Right lobe of liver (tissue), 6 donors: ENCODE measurements at places on chromosomes 7 and 10.

GRCh38 chr7:22350466-22351328 is 6.3 kb downstream of the RAPGEF5 start:
- no peak for DNase-seq

GRCh38 chr10:49282306-49282705 is 16.7 kb upstream of the C10orf71 start:
- DNase-seq = no peak

DNA sequence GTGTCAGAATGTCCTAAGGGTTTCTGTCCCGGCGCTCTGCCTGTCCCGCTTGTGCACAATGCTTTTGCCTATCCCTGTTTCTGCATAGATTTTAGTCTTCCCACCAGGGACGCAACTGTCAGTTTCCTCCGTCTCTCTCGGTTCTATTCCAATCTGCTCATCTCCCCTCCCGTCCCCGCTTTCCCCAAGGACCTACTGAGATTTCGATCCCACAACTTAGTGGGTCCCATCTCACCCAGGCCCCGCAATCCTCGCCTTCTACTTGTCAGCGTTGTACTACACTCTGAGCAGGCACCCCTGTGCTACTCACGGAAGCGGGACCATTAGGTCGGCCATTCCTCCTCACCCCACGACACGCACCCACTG is 519 bp upstream of the ZNF655 start:
- no peak for DNase-seq

DNA sequence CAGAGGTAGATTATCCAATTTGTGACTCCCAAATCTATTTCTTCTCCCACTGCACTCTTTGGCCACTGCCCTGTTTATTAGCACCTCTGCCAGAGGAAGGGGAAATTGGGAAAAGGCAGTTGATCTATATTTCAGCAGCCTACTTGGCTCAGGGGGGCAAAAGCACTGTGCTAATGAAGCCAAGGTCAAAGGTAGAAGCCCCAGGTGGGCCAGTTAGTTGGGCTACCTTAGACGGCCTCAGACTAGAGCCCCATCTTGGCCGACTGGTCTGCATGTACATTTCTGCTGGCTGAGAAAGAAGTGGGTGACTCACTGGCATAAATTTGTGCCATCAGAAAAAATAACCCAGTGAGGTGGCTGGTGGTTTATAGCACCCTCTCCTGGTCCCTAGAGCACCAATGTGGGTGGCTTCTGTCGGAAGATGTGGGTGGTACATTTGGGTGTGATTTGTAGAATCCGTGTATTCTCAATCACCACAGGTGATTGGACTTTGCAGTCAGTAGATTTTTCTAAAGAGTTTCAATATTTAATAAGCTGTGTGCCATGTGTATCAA is 293.3 kb upstream of the MKI67 start:
- DNase-seq = no peak

DNA sequence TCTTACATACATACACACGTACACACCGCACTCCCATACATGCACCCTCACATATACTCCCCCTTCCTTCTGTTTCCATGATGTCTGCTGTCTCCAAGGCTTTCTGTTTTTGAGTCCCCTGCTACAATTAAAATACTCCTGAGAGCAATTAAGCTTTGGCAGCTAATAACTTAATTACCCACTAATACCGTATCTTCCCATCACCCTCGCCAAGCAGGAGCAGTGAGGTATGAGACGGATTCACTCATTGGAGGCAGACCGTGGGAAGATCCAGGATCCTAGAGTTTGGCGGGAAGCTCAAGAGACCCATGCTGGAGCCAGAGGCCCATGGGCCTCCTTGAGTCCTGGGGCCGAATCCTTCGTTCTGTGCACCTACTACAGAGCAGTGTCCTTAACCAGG is 1.7 kb upstream of the CALN1 start:
- no peak for DNase-seq

- DNase-seq = no peak
Observed at GRCh38 chr10:125448596-125448995, 234.4 kb downstream of the TEX36 start.

DNA sequence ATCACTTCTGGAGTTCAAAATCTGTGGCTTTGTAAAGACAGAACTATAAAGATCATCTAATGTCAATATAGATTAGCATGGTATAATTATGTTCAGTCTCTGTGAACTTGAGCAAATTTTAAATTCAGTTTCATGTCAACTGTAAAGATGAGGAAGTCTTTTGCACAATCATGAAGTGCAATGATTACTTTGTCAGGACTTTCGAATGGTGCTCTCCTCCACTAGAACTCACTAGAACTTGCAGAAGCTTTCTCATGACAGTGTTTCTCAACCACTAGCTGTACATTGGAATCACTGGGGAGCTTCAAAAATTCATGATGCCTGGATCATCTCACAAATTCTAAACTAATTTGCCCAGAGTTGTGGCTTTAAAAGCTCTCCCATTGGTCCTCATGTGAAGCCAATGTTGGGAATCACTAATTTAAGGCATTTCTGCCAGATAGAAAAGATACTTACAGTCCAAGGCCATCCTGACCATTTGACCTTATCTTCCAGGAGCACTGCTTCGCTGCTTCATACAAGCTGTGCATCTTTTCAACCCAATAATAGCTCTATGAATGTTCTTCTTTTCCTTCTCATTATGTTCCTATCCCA is 12.9 kb downstream of the OR2AE1 start:
- DNase-seq = no peak

DNA sequence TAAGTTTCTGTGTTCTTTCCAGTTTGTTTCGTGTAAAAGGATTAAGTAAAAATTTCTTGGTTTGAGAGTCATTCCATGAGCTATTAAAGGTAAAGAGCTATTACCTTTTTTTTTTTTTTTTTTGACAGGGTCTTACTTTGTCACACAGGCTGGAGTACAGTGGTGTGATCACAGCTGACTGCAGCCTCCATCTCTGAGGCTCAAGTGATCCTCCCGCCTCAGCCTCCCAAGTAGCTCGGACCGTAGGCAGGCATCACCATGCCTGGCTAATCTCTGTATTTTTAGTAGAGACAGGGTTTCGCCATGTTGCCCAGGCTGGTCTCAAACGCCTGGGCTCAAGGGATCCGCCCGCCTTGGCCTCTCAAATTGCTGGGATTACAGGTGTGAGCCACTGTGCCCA is 1.4 kb downstream of the SMKR1 start:
- DNase-seq = peak; percentile 2
